CD4-positive, alpha-beta memory T cell (primary cell): ENCODE measurements at places on chromosomes 1 and 21. TPM values are rescaled to one million over a fixed set of nuclear protein-coding genes. Genes with fewer than 3 reads are reported as not detected.

DNA sequence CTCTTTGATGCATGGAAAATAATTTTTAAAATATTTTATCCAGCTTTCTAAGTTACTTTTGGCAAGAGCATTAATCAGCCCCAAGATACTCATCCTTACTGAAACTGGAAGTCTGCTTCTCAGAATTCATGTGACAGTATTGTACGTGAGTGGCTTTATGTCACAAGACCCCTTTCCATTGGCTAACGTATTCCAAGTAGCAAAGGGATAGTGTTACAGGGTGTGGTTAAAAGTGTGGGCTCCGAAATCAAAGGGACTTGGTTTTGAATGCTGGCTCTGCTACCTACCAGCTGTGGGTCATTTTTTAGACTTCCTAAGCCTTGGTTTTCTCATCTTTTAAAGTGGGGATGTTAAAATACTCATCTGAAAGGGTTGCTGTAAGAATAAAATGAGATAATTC lies 91.7 kb downstream of the RHOU start:
- no peak for DNase-seq

Gene HLX
- 0.14 TPM for total RNA-seq

DNA sequence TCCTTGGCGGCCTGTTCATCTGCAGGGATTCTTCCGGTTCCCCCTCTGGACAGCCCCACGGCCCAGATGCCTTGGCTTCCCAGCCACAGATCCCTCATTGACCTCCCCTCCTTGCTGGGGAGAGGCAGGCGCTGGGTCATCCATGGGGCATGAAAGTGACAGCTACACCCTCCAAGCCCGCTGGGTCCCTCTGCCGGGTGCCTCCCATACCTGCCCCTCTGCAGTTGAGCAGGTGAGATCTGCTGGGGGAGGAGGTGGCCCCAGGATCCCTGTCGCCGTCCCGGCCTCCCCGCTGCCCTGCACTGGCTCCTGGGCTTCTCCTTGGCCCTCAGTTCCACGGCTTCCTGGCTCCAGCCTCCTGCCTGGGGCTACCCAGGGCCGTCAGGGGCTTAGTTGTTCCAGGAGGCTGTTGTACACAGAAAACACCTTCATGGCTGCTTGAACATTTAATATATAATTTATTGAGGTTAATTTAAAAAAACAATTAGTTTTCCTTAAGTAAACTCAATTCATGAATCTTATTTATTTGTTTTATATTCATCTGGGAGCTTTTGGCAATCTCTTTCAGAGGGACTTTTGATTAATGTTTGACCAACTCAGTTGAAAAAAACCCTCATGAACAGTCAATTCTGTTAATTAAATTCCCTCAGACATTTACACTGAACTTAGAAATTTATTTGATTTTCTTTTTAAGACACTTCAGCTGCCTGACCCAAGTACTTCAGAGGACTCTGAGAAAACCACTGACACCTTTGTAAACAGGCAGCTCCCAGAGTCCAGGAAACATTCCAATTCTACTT lies 67.6 kb upstream of the ABCG1 start:
- DNase-seq, result no peak

DNA sequence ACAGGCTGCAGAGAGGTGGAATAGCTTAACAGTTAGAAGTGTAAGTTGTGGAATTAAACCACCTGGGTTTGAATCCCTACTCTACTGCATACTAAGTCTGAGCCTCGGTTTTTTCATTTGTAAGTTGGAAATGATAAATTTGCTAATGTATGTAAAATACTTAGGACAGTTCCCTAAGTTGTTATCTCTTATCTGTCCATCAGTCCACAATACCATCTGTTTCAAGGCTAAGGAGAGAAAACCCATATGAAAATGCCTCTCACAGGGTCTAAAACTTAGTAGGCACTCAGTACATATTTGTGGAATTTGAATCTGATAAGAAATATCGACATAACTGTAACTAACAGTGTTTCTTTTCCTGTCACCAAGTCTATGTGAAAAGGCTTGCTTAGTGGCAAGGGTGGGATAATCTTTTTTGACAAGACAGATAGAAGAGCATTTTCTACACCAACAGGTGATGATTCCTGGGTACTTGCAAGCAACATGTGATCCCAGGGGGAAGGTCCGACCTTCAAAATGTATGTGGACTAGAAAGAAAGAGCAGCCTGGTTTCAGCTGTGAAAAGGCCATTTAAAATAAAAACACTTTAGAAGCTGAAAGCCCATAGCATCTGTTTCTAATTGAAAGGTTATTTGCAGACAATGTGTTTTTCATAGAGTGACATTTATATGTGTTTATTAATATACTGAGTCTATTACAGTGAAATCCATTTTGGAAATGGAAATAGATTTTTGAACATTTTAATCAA lies 202.9 kb downstream of the HHAT start:
- no peak for DNase-seq

Gene TMPRSS15
- total RNA-seq, result not detected
